ENCODE measurements at places on chromosomes 1 and 21. TPM values are rescaled to one million over a fixed set of nuclear protein-coding genes. Genes with fewer than 3 reads are reported as not detected.

The MPZ gene
- total RNA-seq, result 9.5 TPM

DNA sequence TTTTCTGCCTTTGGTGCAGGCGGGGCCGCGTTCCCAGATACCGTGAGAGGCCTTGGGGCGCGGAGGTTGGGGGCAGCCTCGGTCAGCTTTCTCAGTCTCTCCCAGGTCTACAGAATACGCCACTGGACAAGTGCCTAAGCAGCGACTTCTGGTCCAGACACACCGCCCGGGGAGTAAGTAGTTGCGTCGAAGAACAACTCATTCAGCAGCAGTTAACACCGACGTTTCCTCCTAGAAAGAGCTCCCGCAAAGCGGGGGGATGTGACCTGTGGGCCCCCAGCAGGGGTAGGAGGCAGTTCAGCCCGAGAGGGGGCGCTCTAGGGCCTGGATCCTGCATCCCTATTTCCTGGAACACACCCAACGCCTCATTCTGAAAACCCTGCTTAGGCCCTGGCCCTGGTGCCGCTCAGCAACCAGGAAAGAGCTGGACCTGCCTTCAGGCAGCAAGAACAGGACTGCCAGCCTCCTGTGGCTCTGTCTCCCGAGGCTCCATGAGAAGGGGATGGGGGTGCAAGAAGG, 6.5 kb upstream of the BARHL2 start:
- DNase-seq, result peak; percentile 44

DNA sequence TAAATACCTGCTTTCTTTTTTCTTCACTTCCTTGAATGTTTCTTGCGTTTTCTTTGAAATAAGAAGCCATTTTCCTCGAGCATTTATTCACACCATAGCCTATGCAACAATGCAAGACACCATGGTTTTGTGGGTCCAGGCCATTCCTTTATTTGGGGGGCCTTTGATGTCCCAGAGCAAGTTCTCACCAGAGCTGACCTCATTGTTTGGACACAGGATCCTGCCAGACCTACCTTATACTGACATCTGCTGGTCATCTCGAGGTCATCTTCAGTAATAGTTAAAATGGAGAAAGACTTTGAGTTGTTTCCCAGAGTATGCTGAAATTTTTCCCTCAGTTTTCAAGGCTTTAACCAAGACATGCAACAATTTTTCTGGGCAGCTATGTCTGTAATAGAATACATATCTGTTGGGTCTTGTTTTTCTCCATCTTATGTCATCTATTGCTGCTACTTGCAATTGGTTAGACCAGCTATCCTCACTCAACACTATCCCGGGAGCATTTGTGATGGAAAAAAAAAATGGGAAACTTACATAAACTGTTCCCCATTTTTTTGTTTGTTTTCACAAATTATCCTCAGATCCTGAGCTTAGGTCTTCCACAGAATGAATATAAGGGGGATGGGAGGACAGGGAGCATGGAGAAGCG, 34.0 kb upstream of the BACE2 start:
- no peak for DNase-seq

The GBP4 gene
- 61.9 TPM for total RNA-seq

The OR2T35 gene
- total RNA-seq, result not detected

GRCh38 chr1:97599447-97599846, 321.4 kb downstream of the DPYD start:
- no peak for DNase-seq

- no peak for DNase-seq
These were observed 6.4 kb upstream of the MYBPHL start for GRCh38 chr1:109312978-109313775.

The LRRC71 gene
- not detected for total RNA-seq

The DR1 gene
- 85.7 TPM for total RNA-seq

DNA sequence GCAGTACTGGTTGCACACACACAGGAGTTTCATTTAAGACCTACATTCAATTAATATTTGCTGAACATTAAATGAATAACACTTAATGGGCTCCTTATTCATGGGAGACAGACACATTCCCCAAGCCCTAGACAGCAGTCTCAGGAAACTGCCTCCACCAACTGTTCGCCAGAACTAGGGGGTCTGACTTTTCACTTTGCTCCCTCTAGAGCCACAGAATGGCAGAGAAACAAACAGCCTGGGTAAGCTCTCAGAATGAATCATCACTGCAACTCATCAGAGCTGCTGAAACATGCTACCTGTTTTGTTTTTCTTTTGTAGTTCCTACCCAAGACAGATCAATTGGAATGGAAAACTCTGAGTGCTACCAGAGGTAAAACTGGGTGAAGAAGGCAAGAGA, 31.7 kb downstream of the ELK4 start:
- no peak for DNase-seq

The RHD gene
- total RNA-seq, result not detected

GRCh38 chr1:21338573-21339355, 48.5 kb upstream of the ECE1 start:
- DNase-seq, result no peak

DNA sequence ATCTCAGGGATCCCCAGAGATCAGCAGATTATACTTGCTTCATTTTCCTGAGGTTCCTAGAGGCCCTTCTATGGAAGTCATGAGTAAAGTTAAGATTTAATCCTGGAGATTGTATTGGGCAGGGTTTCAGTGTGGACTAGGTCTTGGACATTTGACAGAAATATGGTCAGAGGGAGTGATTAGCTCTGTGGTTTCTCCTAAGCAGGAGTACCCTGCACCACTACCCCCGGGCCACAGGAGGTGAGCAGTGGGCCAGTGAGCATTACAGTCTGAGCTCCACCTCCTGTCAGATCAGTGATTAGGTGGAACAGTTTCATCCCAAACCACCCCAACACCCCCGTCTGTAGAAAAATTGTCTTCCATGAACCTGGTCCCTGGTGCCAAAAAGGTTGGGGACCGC, 43.2 kb downstream of the PHACTR4 start:
- DNase-seq, result no peak

DNA sequence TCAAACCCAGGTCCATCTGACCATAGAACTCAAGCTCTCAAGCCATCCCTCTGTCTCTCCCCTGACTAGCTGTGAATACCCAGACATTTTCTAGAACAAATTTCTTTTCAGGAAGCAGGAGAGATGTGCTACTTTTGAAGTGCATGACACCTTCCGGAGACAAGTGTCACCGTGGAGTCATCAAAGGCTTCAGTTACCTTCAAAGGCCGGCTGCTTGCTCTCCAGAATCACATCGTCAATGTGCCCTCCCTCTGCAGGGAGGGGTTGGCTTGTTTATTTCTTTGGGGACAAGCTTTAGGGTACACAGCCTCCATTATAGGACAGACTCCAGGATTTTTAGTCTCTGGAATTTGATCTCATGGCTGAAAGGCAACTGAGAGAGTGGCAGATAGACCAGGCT, 37.7 kb upstream of the IGSF21 start:
- DNase-seq, result no peak

GRCh38 chr1:109989506-109990301, 5.1 kb downstream of the AHCYL1 start:
- no peak for DNase-seq

DNA sequence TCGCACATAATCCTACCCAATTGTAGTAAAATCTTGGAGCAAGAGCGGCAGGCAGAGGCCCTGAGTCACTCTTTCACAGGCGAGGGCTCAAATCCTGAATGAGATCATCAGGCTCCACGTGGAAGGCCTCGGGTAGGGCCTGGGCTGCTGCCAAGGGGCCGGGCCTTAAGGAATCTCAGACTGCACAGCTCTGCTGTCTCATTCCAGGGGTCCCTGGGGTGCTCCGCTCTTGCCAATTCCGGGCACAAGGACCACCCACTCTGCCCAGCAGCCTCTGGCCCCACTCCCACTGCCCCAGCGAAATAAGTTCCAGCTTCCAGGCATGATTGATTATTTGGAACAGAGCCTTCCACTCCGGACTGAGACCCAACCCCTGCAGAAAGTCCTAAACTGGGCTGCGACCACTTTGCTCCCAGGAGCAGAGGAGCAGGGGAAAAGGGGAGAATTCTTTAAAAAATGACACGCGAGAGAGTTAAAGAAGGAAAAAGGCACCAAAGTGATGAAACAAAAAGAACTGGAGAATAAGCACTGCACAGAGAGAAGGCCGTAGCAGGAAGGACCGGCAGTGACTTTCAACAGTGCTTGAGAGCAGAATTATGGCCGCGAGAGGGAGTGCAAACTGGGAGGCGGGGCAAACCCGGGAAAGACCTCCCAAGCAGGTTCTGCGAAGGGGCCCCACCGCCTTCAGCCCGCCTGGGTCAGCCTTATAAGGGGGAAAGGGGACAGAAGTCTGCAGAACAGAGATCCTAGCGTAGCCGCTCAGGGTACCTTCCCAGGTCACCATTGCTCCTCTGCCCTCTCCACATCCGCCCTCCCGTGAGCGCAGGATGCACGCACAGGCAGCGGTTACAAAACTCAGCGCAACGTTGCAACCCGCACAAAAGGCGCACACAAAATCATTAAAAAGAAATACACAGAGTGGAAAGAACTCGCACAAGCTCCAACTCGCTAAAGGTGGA, 2.0 kb downstream of the ADAMTS1 start:
- peak; percentile 62 for DNase-seq

GRCh38 chr1:8560611-8561544, 243.0 kb downstream of the SLC45A1 start:
- no peak for DNase-seq

- DNase-seq, result no peak
These were observed 19.3 kb downstream of the DHCR24 start for GRCh38 chr1:54867717-54868057.

- DNase-seq, result no peak
These were observed 26.2 kb upstream of the DIPK1A start for GRCh38 chr1:92987462-92987861.

DNA sequence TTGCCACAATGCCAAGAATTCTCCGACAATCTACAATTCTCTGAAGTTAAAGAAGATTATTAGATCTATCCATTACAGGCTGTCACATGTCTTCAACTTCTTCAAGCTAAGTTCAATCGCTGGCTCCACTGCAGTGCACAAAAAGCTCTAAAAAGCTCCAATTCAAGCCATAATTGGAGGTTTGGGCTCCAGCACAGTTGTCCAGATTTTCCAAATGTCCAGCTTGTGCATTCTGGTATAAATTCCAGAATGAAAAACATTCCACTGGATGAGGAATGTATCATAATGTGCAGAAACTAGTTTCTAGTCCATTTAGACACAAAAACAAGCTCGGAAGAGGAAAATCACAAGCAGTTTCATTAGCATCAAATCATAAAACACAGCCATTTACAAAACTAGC, 138.6 kb downstream of the NRIP1 start:
- no peak for DNase-seq

GRCh38 chr1:160606611-160607010, 27.3 kb upstream of the CD84 start:
- no peak for DNase-seq

DNA sequence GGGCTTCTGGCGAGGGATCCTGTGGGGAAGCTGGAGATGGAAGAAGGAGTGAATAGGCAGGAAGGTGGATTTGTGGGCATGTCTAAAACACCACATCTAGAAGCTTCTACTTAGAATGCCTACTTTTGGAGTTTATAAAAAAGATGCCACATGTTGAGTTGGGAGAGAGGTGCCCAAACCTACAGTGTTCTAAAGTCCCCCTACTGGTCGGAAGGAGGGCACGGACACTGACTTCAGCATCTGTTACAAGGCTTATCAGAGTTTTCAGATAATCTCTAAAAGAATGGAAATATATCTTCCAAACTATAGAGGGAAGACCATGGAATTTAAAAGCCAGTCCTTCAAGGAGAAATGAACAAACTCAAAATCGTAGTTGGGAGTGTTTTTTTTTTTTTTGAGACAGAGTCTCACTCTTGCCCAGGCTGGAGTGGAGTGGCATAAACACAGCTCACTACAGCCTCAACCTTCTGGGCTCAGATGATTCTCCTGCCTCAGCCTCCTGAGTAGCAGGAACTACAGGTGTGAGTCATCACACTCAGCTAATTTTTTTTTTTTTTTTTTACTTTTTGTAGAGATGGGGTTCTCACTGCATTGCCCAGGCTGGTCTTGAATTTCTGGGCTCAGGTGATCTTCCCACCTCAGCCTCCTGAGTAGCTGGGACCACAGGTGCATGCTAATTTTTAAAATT, 14.8 kb downstream of the IBA57 start:
- no peak for DNase-seq

- no peak for DNase-seq
These were observed 70.0 kb downstream of the EIF4G3 start for GRCh38 chr1:21106709-21107108.

DNA sequence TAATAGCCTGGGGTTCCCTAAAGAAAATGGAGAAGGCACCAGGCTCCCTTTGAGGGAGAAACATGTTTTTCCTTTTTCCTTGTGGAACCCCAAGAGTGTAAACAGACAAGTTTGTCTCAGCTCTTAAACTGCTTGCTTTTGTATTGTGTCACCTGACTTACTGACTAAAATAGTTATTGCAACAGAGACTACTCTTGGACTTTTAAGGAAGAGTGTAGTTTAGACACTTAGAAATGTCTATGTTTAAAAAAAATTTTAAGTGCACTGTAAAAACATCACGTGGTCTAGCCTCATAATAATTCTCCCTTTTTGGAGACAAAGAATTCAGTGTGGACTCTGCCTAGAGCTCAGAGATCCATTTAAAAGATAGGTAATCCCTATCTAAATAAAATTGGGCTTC, 141.1 kb downstream of the TRIM33 start:
- no peak for DNase-seq

GRCh38 chr1:98467586-98467985, 193.9 kb upstream of the SNX7 start:
- no peak for DNase-seq

DNA sequence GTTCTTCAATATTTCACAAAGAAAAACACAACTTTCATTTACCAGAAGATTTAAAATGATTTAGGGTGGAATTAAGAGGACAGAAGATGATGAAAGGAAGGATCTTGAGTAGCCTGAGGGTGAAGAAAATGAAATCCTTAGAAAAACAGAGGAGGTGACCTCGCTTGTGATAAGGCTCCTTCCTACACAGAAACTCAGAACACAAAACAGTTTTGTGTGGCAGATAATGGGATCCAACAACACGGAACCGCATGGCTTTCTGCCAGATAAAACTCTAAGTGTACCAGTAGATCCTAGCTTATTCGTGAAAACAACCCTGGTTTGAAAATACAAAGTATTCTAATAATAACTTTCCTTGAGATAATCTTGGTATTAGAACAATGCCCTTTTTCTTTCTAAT, 74.0 kb upstream of the EXO1 start:
- no peak for DNase-seq

GRCh38 chr21:45448810-45449657, 44.1 kb downstream of the COL18A1 start:
- DNase-seq, result no peak

DNA sequence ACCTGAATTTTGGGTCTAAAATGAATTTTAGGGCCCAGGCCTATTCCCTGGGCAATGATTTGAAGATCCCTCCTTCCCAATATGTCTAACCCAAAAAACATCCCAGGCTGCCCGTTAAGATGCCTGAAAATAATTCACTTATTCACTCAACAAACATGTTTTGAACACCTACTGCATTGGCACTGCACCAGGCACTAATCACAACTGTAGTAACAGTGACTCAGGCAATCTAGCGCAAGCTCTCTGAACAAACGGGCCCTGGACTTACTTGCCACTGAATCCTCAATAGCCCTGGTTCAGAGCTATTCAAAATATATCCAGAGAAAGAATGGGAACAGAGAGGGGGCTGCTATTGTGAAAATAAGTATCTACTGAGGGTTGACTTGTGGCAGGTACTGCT, 4.2 kb downstream of the CD244 start:
- no peak for DNase-seq

All from activated naive CD8-positive, alpha-beta T cell treated with anti-CD3 and anti-CD28 coated beads, Interleukin-2, amount 10 ng/mL, durations not matched to agents 7 days and 5 days (primary cell).